ENCODE measurements at places on chromosomes 5 and 9.
A peak's percentile ranks its signal among the peaks of the same experiment; 100 is the strongest.

DNA sequence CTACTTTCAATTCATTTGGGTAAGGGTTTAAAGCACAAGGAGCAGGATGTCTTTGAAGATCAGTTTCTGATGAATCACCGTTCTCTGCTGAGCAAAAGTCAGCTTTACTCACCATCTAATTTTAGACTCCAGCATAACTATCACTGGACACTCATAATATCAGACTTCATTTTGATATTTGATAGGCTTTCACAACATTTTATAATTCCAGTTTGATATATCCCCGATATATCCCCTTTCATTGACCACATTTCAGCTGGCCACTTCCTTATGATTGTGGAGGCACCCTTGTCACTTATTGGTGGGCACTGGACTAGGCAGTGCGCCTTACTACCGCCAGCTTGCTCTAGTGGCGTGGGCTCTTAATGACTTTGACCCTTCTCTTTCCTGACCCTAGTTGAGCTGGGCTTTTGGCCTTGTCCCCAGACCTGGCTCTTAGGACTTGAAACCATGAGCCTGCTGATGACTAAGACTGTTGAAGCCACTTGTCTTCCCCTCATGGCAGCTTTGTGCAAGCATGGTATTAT is 46.8 kb downstream of the CYSTM1 start:
- DNase-seq = no peak

GRCh38 chr9:4504250-4504649 is 14.0 kb downstream of the SLC1A1 start:
- no peak for DNase-seq

- no peak for DNase-seq
These were observed 16.7 kb downstream of the HMHB1 start for GRCh38 chr5:143828710-143829109.

- DNase-seq = no peak
These were observed 92.6 kb downstream of the LIFR start for GRCh38 chr5:38463634-38464521.

- peak; percentile 13 for DNase-seq
These were observed 40.7 kb downstream of the F2RL2 start for GRCh38 chr5:76582230-76583162.

- DNase-seq = no peak
These were observed 19.1 kb downstream of the TRMO start for GRCh38 chr9:97903177-97903576.

DNA sequence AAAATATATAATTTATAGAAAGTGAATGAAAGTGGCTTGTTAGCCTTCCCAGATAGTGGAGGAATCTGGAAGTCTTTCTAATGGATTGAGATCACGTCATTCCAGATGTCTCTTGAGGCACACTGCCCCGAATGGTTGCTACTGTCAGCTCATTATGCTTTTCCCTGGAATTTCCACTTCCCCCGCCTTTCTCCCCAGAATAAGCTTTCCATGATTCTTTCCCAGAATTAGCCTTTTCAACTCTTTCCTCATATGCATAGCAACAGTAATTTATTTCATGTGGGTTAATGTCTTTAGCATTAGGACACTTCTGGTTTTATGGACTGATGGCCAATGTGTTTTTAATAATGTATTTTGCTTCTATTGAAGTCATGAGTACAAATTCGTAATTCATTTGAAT is 81.5 kb downstream of the PALM2AKAP2 start:
- no peak for DNase-seq

- DNase-seq = peak; percentile 26
These were observed 25.2 kb downstream of the CYFIP2 start for GRCh38 chr5:157290981-157291711.

DNA sequence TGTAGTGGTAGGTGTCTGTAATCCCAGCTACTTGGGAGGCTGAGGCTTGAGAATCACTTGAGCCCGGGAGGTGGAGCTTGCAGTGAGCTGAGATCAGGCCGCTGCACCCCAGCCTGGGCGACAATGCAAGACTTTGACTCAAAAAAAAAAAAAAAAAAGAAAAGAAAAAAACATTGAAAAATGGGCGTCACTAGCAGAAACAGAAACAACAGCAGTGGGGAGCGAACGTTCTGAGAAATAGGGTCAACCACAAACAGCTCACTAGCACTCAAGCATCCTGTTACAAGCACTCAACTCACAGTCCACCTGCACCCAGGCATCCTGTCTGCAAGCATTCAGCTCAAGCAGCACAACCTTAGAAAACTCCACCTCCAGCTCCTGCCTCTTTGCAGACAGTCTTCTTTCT is 17.2 kb downstream of the TRIM14 start:
- DNase-seq = peak; percentile 66

DNA sequence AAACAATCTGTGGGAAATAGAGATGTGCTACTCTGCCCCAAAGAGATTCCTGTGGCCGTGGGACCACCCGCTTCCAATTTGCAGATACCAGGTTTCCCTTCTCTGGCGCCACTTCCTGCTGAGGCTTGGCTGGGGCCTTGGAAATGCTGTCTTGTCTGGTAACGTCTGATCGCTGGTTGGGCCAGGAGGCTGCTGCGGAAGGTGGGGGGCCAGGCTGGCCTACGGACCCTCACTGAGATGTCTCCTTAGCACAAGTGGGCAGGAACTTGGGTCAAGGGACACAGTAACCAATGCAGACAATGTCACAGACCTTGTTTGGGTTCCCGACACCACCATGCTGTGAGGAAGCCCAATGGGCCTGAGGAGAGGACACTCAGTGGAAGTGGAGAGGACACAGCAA is 31.7 kb upstream of the IRX4 start:
- DNase-seq = no peak

- DNase-seq = no peak
These were observed 286.0 kb upstream of the TUSC1 start for GRCh38 chr9:25964239-25964638.

DNA sequence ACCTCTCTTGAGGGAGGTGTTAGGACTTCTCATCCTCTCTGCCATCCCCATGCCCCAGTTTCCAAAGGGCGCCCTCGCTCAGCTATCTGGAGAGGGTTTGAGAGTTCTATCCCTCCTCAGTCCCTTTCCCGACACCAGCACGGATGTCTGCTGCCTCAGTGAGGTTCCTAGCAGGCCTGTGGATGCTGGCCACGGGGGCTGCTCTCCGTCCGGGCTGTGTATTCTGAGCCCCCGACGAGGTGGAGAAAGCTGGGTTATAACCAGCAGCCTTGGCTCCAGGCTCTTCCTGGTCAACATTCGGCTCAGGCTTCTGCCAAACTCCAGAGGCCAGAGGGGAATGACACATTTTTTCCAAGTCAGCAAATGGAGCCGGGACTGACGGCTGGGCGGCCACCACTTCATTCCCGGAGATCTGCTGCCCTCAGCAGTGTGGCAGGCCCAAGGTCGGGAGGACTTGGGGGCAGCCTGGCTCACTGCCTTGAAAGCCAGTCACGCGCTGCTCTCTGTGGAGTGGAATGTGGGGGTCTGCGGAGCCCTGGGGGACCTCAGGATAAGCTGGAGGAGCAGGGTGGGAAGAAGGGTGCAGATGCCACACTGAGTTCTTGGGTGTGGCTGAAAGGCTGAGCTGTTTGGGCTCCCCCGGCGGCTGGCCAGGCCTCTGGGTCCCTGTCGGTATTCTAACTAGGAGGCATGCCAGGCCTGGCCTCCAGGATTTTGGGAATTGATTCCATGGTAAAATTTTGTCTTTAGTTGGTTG is 27.4 kb downstream of the PTPA start:
- DNase-seq = no peak

DNA sequence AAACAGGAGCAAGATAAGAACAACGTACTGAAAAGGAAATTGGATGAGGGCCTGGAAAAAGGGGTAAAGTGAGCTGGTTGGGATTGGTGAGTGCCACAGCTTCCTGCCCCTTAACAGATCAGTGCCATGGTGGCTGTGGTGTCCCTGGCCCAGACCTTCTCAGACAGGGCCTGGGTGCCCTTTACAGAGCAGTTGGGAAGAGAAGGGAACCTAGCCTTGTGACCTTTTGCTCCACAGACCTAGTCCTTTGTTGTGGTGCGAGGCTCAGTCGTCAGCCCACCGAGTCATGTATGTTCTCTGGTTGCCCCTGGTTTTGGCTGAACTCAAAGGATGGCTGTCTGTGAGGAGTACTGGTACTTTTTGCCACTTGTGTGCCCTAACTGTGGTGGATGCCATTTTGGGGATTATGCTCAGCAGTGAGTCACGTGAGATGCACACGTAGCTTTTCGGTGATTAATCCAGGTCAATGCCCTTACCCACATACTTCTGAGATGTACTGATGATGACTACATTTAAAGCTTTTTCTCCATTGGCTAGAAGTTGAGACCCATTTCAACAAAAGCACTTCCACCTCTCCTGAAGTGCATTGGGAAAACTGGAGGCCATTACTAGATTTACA is 48.4 kb downstream of the EXOSC2 start:
- no peak for DNase-seq

GRCh38 chr9:134410071-134410834 is 84.0 kb downstream of the RXRA start:
- no peak for DNase-seq
